ENCODE measurements at places on chromosomes 3 and 15.

DNA sequence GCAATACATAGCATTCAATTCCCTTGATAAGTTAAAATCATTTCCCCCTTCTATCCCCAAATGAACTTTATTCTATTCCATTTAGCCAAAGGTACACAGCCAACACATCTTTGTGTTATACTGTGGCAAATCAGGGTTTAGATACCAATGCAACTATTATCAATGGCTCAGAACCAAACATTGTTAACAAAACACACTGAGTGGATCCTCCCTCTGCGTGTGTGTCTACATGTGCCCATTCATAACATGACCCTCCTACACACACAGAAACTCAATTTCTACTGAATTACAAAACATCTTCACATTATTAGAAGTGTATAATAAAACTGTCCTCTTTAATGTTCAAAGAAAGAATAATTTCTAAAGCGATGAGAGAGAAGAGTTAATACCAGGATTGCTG is 1.3 kb downstream of the TTBK2 start:
- no peak for DNase-seq

GRCh38 chr3:70996082-70996481 is 587.4 kb downstream of the FOXP1 start:
- DNase-seq = no peak

GRCh38 chr3:63493101-63493500 is 159.4 kb upstream of the SNTN start:
- no peak for DNase-seq

DNA sequence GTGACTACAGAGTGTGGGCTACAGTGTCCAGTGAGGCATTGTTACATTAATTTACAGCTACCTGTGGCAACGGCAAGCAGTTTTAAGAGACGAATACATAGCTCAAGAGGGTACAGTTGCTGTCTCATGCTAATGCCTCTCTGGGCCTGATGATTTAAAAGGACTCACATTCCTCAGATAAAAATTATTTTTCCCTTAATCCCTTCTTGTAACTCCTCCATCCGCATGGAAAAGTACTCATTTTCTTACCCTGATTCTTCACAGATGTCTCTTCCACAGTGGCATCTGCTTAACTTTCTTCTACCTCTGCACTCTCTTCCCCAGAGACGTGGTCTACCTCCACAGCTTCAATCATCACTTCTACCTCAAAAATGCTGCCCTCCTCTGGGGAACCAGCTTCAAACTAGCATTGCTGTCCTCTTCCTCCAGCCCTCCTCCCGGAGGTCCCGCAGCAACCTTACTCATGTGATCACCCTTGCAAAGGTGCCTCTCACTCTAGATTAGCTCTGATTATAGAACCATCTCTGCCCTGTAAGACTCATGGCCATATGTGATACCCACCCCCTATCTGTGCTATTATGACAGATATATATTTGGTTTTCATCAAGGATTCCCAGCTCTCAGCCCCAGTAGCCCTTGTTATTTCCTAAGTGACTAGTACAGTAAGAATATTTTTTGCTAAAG is 21.4 kb upstream of the ABHD17C start:
- DNase-seq = no peak

GRCh38 chr3:125236331-125236903 is 23.9 kb upstream of the SLC12A8 start:
- no peak for DNase-seq

GRCh38 chr15:44918136-44918535 is 38.4 kb upstream of the TERB2 start:
- no peak for DNase-seq

DNA sequence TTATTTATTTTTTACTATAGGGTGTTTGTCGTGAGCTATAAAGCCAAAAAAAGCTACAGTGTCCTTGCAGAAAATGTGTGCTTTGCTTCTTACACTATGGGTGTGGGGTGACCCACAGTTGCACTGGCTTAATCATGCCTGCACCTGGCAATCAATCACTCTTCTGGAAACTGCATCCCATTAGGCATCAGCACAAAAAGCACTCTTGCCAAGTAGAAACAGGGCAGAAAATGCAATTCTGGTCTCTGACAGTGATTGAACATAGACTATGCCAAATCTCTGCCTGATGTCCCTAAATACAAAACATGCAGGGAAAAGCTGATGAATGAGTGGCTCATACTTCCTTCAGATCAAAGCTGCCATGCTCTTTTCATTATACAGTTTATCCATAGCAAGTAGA is 30.4 kb upstream of the PLAAT1 start:
- DNase-seq = no peak

- no peak for DNase-seq
Observed at GRCh38 chr15:86663304-86663703, 583.6 kb downstream of the AGBL1 start.

DNA sequence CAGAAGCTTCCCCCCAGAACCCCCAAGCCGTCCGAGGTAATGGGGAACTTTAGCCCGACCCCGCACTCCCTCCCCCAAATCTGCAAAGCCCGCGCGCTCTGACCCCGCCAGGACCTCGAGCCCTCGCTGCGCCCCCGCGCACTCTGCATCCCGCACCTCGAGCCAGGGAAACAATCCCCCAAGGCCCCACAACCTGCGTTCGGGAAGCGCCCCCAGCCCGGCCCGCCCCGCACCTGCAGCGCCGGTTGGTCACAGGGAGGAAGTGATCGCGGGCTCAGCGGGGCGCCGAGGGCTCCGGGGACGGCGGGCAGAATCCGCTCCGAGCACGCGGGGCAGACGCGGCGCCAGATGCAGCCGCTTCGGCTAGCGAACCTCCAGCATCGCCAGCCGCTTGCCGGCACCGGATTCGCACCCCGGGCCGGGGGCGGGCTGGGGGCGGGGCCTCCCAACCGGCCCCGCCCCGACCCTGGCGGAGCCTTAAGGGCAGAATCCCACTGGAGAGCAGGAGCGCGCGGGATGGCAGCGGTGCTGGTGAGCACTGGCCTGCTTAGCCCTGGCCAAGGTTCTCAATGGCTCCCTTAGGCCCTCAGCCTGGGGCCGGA is at the start of gene CAMKV:
Gene CAMKV (minus strand): TSS at position 382 of the 602 bp plus-strand sequence. CDS start 7,518 bp downstream, outside the sequence.
- no peak for DNase-seq

- no peak for DNase-seq
Observed at GRCh38 chr15:69536726-69537512, 84.3 kb downstream of the RPLP1 start.

GRCh38 chr3:196969660-196970546 is 1.3 kb upstream of the PIGZ start:
- DNase-seq = no peak

DNA sequence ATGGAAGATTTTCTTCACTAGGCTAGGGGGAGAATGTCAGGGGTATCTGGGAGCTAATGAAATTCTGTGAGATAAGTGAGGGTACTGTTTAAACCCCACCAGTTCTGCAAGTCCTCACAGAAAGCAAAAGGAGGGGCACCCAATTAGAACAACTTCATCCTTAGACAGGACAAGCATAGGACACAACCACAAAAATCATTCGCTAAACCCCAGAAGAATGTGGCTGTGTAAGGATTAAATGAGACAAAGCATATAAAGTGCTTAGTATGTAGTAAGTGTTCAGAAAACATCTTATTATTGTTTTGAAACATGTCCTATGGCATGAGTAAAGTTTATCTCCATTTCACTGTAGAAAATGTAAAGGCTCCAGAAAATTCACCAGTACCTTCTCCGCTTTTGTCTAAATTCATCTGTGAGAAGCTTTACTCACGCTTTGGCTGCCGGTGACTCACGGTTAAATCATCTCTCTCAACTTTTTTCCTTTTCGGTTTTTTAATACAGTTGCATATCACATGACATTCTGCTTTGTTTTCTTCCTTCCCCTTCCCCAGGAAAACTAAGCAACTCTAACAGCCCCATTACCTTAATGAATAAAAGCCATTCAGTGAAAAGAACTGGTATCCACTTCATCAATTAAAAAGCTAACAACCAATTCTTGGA is 1.7 kb downstream of the CLRN1 start:
- DNase-seq = no peak

- DNase-seq = no peak
Observed at GRCh38 chr3:50648313-50648712, 26.4 kb upstream of the DOCK3 start.

DNA sequence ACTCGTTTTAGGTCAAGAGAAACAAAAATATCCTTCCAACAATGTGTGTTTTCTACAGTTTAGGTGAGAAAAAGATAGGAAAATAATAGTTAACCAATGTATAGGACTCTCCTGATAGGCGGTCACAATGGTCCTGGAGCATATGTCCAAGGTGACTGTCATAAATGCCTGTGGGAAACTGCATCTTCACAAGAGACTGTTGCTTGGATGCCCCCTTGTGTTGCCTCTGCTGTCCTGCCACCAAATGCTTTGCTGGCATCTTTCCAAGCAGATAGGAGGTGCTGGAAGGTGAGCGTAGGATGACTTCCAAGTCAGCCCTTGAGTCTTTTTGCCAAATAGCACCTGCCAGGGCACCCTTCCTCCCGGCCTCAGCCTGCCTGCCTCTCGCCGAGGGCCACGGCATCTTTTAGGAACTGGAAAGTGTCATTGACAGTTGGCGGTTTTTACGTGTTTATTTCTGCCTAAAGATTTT is 24.1 kb upstream of the SACM1L start:
- no peak for DNase-seq

- no peak for DNase-seq
Observed at GRCh38 chr3:94869059-94869547, 806.2 kb downstream of the NSUN3 start.

- DNase-seq = no peak
Observed at GRCh38 chr15:96254173-96254572, 76.3 kb upstream of the NR2F2 start.

DNA sequence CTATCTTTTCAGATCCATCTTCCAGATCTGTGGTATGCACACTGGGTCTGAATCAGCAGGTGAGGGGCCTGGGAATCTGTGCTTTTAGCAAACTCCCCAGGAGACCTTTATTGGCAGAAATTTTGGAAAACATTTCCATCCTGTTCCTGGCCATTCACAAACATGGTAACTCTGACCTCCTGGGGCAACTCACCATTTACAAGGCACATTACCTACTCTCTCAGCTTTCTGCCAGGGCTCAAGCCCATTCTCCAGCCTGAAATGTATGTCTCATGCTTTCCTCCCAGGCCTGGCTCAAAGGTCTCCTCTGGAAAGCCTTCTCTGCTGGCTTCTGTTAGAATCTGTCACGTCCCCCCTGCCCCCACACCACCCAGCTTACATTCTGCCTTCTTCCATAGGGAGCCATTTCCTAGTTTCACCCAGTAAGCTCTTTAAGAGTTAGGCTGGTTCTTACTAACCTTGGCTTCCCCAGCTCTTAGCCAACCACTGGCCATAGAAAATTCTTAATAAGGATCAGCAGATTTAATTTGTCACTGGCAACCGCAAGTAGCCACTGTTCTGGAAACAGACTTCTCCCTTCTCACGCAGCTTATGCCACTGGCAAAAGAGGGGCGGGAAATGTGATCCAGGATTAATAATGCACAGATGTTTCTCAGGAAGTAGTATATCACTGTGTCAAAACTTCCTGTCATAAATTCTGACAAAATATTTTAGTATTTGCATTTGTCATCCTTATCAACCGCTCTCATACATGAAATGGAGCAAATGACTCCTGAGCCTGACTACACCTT is 55.0 kb downstream of the RORA start:
- DNase-seq = no peak

- no peak for DNase-seq
Observed at GRCh38 chr15:28896951-28897350, 11.2 kb downstream of the APBA2 start.

GRCh38 chr3:187382609-187383151 is 14.5 kb downstream of the RTP4 start:
- DNase-seq = no peak

DNA sequence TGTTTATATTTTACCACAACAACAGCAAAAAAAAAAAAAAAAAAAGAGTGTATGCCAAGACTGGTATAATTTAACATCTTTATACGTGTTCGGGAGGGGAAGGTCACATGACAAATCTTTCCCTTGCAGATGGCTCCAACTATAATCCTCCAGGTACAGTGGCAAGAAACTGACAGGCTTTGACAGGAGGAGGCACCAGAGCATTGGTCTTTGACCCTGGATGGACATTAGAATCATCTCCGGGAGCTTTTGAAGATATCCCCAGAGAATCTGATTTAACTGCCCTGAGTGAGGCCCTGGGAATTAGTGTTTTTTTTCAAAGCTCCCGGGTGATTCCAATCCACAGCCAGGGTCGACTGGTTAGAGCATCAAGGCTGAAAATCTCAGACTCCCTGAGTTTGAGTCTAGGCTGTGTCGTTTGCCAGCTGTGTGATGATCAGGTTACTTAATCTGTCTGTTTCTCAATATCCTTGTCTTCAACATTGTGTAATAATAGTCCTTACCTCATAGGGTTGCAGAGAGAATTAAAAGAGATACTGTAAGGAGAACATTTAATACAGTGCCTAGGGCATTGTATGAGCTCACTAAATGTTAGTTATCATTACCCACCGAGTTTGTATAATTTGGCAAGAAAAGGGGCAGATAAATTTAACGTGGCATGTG is 8.9 kb upstream of the SEMA5B start:
- no peak for DNase-seq

DNA sequence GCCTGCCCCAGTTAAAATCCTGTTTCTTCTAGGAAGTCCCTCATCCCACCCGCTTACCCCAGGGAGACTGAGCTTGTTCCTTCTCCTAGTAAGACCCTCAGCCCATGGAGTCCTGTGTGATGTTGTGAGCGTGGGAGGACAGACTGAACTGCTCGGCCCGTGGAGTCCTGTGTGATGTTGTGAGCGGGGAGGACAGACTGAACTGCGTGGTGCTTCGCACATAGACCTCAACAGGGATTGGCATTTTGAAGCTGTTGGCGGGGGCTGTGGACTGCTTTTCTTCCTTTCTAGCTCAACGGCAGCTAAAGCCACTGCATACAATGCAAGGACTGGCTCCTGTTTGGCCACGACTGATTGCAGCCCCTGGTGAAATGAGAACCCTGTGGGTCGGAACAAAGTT is 1.6 kb upstream of the SPTBN5 start:
- no peak for DNase-seq

DNA sequence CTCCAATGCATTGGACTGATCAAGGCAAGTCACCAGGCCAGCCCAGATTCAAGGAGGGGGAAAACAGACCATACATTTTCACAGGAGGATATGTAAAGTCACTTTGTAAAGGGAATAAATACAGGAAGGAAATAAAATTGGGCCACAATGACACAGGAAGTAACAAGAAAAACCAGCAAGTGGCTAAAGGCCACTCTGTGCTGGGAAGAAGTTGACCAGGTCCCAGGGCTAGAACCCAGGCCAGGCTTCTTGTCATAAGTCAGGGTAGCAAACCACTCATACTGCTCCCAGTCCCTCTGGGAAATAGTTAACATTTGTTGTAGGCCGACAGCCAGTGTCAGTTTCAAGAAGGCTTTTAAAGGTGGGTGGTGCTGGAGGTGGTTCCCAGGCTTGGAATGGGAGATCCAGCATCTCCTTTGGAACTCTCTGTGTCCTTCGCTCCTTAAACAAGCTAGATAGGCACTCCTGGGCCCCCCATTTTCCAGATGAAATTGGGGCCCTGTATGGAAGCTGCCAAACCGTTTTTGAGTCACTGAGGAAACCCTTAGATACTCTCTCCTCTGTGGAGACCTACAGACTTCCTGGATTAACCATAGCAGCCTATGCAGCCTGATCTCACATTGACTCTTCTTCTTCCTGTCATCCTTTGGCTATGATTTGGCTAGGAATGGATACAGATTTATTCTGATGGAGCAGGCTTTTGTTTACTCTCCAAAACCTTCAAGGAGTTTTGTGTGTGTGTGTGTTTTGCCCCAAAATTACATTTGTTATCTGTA is 14.7 kb upstream of the EDC3 start:
- no peak for DNase-seq

- no peak for DNase-seq
Observed at GRCh38 chr3:177934001-177934891, 602.0 kb upstream of the KCNMB2 start.
